ENCODE measurements at places on chromosomes 7 and 10. TPM values are rescaled to one million over a fixed set of nuclear protein-coding genes. Genes with fewer than 3 reads are reported as not detected.
A peak's percentile ranks its signal among the peaks of the same experiment; 100 is the strongest.

GRCh38 chr10:103685880-103686669 lies 169.3 kb downstream of the SH3PXD2A start:
- DNase-seq = peak; percentile 94

- no peak for DNase-seq
Observed at GRCh38 chr7:15891151-15891881, 204.8 kb upstream of the MEOX2 start.

DNA sequence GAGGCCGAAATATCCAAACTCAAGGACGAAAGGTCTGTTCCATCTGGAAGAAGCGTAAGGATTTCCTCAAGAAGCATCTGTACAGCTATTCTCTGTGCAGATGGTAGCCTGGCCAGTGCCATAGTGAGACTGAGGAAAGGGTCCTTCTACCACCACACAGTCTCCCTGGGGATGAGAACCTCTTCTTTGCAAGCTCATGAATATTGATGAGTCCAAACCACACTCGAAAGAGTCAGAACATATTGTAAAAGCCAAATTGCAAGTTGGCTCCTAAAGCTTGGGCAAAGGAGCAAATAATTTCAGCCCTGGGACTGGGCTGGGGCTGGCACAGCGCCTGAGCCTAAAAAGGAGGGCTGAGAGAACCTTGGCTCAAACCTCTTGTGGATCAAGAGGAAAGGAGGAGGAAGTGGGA lies 66.1 kb upstream of the PIP4K2A start:
- no peak for DNase-seq

The GNB2 gene
- polyA plus RNA-seq = 286 TPM

Data from sigmoid colon (tissue), 7 donors.